Bronchial epithelial cell (primary cell): ENCODE measurements at places on chromosomes 3 and 15. TPM values are rescaled to one million over a fixed set of nuclear protein-coding genes. Genes with fewer than 3 reads are reported as not detected.

GRIP2 gene
- under 0.01 TPM in 2 replicates for total RNA-seq

SLTM gene
- 102 and 156 TPM in 2 replicates for total RNA-seq

GOLGA6D gene
- total RNA-seq = not detected in 2 replicates

CDCP1 gene
- total RNA-seq = 41.3 and 64.9 TPM in 2 replicates

MOBP gene
- total RNA-seq = not detected in 2 replicates

ALPK3 gene
- total RNA-seq = 0.26 TPM in 2 replicates

RBP2 gene
- total RNA-seq = not detected in 2 replicates

LYSMD4 gene
- 13.2 and 14.1 TPM in 2 replicates for total RNA-seq

GOLGA8J gene
- not detected in 2 replicates for total RNA-seq

GOLGA6L4 gene
- total RNA-seq = 0.53 and 1.3 TPM in 2 replicates

CTXN2 gene
- not detected in 2 replicates for total RNA-seq

BLM gene
- total RNA-seq = 0.26 TPM in 2 replicates

BTLA gene
- not detected in 2 replicates for total RNA-seq

ALDH1L1 gene
- 9.1 and 11.1 TPM in 2 replicates for total RNA-seq

SMCO1 gene
- total RNA-seq = not detected in 2 replicates

MUC20 gene
- 1.6 and 6.8 TPM in 2 replicates for total RNA-seq

GUCA1C gene
- total RNA-seq = not detected in 2 replicates

ISLR gene
- total RNA-seq = 0.26 and 0.53 TPM in 2 replicates

P2RY1 gene
- total RNA-seq = 13.7 and 24.5 TPM in 2 replicates

LSAMP gene
- 0.26 TPM in 1 of 2 replicates, not detected in the other for total RNA-seq

FMN1 gene
- total RNA-seq = 1.6 and 2.2 TPM in 2 replicates

SAXO2 gene
- 0.26 and 0.38 TPM in 2 replicates for total RNA-seq

SEMA5B gene
- under 0.01 and 0.38 TPM in 2 replicates for total RNA-seq
